ENCODE measurements at places on chromosomes 7 and 10.

DNA sequence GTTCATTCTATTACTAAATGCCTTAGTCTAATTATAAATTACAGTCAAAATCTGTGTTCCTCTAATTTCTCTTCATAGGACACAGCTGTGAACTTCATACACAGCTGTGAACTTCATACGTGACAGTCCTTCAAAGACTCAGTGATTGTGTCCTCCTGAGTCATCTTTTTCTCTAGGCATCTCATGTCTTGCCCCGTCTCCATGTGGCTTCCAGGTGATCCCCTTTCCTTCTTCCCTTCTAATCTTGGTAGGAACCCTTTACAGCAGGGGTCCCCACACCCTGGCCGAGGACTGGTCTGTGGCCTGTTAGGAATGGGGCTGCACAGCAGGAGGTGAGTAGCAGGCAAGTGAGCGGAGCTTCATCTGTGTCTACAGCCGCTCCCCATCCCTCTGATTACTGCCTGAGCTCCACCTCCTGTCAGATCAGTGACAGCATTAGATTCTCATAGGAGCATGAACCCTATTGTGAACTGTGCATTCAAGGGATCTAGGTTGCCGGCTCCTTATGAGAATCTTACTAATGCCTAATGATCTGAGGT is 14.0 kb upstream of the EIF5AL1 start:
- DNase-seq = no peak

- DNase-seq = no peak
Observed at GRCh38 chr10:112131346-112131745, 52.2 kb downstream of the GPAM start.

GRCh38 chr7:11709196-11709595 is 122.8 kb downstream of the THSD7A start:
- DNase-seq = no peak

DNA sequence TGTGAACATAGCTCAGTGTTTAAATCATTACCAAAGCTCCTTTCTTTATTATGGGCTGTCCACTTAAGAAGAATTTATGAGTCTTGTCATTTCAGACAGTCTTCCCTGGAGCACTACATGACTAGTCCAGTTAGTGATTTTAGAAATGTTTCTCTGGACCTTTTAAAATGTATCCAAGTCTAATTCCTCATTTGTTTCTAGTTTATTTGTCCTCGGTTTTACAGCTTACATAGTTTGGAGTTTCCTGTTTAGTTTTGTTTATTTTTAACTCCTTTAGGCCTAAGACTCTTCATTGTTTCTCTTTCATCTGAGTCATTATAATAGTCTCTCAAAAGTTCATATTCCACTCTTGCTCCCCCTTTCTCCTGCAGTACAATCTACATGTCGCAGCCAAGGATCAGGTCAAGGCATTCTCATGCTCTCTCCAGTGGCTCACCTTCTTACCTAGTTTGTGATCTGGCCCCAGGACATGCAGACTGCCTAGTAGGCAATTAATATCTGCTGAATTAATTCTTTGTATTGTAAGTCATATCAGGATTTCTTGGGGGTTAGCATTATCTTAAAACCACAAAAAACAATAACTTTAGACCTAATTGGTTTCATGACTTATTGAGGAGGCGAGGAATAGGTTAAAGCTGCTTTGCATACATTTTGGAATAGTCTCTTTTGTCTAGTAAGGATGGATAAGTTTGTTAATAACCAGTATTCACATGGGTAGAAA is 93.8 kb downstream of the MAPK8 start:
- no peak for DNase-seq

DNA sequence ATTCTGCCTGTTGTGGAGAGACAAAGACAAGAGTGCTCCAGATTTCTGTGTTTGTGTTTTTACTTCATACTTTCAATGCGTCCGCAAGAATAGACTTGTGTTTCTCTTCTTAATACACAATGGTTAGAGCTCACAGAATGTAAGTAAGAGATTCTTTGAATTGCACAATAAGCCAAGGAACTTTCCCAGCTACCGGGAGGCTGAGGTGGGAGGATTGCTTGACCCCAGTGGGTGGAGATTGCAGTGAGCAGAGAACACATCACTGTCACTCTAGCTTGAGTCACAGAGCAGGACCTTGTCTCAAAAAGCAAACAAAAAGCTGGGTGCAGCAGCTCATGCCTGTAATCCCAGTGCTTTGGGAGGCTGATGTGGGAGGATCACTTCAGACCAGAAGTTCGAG is 250.7 kb upstream of the MYO3A start:
- DNase-seq = no peak

GRCh38 chr10:93198401-93199131 is 124.9 kb downstream of the CYP26A1 start:
- peak; percentile 26 for DNase-seq

GRCh38 chr7:149599636-149600206 is 102.1 kb upstream of the ZNF746 start:
- no peak for DNase-seq

DNA sequence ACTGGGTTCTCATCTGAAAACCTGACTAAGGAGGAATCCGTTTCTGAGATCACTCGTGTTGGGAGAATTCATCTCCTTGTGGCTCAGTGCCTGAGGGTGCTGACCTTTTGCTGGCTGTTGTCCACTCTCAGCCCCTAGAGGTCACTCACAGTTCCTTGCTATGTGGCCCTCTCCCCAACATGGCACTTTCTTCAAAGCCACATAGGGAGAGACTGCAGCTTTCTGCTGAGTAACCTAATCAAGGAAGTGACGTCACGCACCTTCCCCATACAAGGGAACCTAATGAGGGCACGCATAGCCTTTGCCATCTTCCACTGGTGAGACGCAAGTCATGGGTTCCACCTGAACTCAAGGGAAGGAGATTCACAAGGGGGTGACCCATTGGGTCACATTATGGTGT is 23.2 kb downstream of the STEAP1B start:
- DNase-seq = no peak

GRCh38 chr7:133501771-133502170 is 248.9 kb downstream of the EXOC4 start:
- no peak for DNase-seq

DNA sequence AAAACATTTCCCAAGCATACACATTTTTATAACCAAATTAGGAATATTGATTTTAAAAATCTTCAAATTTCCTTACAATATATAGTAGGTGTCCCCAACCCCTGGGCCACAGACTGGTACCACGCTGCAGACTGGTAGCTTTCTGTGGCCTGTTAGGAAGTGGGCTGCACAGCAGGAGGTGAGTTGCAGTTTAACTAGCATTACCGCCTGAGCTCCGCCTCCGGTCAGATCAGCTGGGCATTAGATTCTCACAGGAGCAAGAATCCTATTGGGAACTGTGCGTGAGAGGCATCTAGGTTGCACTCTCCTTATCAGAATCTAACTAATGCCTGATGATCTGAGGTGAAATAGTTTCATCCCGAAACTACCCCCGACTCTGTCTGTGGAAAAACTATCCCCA is 62.1 kb downstream of the ZWINT start:
- DNase-seq = no peak

- DNase-seq = no peak
Observed at GRCh38 chr7:151025924-151026671, 1.8 kb upstream of the ATG9B start.

DNA sequence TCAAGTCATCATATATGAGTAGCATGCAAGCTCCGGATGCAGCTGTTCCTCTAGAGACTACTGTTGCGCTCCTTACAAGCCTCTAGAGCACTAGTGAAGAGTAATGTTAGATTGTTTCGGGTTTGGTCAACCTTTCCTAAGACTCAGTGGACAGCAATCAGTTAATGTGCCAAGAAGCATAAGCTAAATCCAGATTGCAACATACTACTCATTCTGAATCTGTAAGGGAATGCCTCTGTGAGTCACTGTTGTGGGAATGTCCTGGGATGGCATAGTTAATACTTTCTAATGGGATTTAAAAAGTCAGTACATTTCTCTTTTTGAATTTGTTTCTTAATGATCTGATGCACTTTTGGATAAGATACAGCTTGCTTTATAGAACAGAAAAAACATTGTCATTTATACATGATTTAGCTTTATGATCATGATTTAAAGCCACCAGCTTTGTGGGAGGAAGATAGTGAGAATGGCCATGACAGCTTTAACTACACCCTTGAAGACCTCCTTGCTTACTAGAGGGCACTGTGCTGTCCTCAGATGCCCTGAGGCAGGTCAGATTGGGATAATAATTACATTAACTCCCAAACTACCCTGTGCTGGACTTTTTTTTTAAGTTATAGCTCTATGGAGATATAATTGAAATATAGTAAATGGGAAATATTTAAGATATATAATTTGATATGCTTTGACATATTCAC is 138.4 kb downstream of the SDK1 start:
- DNase-seq = peak; percentile 92

GRCh38 chr10:32889631-32890212 is 68.3 kb downstream of the ITGB1 start:
- DNase-seq = no peak

DNA sequence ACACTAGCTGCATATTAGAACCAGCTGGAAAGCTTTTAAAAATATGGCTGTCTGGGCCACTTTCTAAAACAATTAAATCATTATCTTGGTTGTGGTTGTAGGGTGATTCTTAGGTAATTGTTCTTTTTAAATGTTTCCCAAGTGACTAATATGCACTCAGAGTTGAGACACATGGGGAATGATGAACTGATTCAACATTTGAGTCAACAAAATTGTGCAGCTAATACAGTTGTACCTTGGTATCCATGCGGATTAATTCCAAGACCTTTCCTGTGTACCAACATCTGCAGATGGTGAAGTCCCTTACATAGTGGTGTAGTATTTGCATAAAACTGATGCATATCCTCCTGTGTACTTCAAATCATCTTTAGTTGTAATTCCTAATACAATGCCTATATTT is 242.2 kb downstream of the ATRNL1 start:
- DNase-seq = no peak

- DNase-seq = no peak
Observed at GRCh38 chr7:106067678-106068077, 44.4 kb downstream of the SYPL1 start.

GRCh38 chr7:50594734-50595485 is 29.7 kb upstream of the DDC start:
- DNase-seq = no peak

DNA sequence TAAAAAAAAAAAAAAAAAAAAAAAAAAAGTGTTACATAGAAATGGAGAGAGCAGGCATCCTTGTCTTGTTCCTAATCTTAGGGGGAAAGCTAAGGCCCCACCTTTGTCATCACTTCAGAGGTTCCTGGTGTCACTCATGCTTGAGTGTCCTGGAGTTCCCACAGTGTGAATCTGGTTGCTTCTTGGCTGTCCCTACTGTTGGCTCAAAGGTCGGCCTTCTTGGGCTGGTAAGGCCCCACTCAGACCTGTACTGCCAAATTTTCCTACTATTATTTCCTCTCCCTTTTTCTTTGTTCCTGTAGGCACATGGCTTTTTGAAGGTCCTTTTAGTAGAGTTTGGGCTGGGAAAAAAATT is 21.5 kb downstream of the OPTN start:
- no peak for DNase-seq
